ENCODE measurements at places on chromosomes 11 and 22. TPM values are rescaled to one million over a fixed set of nuclear protein-coding genes. Genes with fewer than 3 reads are reported as not detected.

DNA sequence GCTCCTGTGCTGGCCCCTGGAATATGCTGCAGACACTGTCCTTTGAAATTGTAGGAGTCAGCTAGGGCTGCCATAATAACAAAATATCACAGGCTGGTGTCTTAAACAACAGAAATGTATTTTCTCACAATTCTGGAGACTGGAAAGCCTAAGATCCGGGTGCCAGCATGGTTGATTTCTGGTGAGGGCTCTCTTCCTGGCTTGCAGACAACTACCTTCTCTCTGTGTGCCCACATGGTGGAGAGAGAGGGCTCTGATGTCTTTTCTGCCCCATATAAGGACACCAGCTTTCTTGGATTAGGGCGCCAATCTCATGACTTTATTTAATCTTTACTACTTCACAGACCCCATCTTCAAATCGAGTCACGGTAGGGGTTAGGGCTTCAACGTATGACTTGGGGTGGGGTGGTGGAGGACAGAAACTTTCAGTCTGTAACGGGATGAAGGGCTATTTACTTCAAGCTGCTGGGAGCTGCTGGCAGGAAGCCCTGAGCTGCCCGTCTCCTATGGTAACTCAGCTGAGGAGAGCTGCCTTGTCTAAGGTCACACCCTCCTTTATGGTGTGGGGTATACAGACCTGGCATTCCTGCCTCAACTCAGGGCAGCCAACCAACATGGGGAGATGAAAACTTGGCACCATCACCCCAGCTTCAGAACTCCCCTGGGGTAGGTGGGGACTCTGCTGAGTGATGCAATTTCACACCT lies 142.9 kb upstream of the ZBED5 start:
- DNase-seq: no peak

GRCh38 chr11:18804199-18804999 lies 12.8 kb upstream of the PTPN5 start:
- DNase-seq: no peak

GRCh38 chr22:31055117-31055634 lies 25.9 kb upstream of the SMTN start:
- DNase-seq: no peak

DNA sequence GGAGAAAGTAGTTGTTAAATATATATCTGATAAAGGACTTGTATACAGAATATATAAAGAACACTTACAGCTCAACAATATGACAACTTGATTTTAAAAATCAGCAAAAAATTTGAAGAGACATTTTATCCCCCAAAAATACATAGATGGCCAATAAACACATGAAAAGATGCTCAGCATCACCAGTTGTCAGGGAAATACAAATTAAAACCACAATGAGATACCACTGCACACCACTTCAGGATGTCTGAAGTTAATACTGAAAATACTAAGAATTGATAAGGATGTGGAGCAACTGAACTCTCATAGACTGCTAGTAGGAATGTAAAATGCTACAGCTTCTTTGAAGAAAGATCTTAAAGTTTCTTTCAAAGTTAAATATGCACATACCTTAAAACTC lies 49.2 kb downstream of the KREMEN1 start:
- no peak for DNase-seq

DNA sequence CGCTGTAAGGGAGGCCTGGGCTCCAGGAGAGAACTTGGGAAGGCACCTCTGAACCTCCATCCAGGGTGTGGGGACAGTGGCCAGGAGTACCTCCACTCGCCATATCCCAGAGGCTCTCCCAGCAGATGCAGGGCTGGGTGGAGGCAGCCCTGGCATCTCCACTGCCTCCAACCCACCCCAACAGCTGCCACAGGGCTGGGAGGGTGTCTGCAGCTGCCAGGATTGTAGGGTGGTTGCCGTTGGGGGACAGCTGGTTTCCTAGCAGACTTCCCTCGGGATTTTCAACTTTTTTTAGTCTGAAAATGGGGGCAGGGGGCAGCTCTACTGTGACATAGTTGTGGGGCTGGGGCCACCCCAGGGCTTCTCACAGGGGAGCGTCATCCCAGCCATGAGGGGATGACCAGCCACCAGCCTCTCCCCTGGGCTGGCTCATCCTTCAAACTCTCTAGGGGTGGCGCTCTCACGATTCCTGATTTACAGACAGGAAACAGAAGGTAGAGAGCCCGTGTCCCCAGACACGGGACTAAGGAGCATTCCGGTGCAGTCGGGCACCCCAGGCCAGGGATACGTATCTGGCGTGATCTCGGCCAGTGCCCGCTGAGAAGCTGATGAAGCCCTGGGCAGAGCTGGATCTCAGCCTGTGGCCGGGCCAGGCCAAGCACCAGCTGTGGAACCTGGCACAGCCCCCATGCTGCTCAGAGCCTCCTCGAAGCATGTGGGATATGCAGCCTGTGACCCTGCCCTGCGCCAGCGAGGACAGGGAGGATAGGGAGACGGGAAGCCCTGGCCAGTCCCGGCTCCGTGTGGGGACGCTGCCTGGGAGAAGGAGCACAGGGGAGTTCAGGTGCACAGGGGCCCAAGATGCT lies 9.9 kb downstream of the PRR5 start:
- no peak for DNase-seq

- DNase-seq: no peak
These were observed 29.9 kb downstream of the FAM181B start for GRCh38 chr11:82703796-82704195.

GRCh38 chr11:43503417-43503816 lies 144.7 kb downstream of the TTC17 start:
- DNase-seq: no peak

DNA sequence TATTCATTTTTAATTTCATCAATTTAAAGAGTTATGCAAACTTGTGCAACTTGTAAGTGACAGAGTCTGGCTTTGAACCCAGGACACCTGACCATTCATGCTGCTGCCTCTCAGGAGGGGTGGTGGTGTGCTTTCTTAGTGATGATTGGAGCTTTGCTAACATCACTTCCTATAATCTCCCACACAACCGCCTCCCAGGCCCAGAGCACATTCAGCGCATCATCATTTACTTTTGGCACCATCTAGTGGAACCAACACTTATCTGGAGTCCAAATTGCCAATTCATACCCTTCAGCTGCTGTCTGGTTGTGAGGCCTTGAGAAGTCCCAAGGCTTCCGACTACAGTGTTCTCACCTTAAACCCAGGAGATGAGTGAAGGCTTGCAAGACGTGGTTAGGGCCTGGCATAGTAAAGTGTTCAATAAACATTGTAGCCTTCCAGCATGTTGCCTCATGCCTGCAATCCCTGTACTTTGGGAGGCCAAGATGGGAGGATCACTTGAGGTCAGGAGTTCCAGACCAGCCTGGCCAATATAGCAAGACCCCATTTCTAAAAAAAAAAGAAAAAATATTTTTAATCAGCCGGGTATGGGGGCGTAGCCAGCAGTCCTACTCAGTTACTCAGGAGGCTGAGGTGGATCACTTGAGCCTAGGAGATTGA lies 1.1 kb upstream of the TTLL1 start:
- no peak for DNase-seq

DNA sequence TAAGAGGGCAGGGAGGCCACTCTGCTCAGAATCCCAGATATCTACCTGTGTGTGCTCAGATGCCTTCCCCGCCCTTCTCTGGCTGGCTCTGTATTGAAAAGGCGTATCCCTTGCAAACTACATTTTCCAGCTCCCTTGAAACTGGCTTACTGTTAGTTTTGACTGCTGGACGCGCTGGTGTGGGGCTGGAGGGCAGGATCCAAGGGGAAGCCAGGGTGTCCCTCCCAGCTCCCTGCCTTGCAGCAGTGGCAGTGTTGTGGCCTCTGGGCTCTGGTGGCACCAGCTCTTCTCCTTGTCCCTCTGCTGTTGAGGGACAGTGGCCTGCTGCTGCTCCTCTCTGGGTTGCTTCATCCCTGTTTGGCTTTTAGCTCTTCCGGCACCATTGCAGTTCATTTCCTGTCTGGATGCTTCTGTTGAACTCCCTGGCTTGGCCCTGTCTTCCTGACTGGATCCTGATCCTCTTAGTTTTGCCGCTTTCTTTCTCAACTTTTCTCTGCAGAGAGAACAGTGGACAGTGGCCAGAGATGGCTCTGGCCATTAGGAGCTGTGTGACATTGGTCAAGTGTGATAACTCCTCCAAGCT lies 107.1 kb upstream of the PARVA start:
- DNase-seq: no peak

DNA sequence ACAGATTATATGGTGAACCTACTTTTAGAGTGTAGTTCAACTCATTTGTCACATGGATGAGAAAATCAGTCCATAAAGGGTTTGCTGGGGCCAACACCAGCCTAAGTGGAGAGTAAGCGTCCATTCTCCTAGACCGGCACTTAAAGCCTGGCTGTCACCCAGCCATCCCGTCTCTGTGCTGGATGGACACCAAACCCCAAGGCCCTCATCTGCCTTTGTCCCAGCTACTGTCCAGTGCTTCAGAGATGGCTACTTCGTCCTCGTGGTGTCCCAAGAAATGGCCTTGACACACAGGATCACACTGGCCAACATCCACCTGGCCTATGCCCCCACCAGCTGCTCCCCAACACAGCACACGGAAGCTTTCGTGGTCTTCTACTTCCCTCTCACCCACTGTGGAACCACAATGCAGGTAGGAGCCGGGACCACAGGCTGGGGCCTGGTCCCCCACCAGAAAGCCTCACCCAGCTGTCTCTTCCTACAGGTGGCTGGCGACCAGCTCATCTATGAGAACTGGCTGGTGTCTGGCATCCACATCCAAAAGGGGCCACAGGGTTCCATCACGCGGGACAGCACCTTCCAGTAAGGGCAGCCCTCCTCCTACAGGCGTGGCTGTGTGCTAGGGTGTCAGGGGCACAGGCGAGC lies 3.5 kb downstream of the ZP1 start:
- DNase-seq: no peak

DNA sequence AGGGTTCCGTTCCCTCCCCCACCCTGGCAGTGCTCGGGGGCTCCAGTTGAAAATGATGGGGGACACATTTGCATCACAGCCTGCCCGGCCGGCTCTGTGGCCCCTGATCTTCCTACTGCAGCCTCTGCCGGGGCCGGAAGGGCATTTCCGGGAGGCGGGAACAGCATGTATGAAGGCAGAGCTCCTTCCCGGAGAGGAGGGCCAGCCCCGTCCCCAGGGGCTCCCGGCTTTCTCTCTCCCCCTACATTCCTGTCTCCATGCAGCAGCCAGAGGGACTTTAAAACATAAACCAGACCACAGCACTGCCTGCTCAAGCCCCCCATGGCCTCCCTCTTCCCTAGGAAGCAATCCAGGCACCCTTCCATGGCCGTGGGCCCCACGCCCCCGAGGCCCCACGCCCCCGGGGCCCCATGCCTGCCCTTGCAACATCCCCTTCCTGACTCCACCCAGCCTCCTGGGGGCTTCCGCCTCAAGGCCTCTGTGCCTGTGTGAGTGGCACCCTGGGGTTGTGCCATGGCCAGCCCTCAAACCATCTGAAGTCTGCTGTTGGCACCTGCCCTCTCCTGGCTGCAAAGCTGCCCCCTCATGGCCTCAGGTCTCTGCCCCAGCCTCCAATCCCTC lies 73.1 kb downstream of the CDKN1C start:
- no peak for DNase-seq

DNA sequence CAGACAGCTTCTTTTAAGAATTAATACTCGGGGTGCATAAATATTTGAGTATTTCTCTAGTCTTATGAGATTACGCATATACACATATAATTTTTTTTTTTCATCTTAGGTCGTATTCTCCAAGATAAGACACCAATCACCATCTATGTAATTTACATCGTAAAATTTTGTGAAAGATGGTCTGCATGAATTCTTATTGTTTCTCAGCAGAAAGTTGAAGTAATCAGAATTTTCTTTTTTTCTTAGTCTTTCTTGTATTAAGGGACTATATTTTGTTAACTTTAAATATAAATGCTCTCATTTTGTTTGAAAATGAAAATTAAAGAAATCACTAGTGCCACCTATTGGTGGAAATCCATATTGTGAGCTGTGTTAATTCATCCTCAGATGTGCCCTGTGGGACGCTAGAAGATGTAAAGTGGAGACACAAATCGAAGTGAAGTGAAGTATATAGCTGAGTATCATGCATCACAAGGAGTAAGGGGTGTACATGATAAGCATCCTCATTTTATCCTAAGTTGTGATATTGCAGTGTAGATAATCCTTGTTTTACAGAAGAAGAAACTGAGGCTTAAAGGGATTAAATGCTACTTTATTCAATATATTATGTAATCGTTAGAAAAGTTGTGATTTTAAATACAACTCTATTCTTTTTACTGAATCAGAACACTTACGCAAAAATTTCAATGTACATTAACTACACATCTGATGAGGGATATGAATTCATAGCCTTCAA lies 2084.3 kb downstream of the LRRC4C start:
- no peak for DNase-seq

GRCh38 chr11:33646168-33646567 lies 54.5 kb downstream of the C11orf91 start:
- DNase-seq: no peak

DNA sequence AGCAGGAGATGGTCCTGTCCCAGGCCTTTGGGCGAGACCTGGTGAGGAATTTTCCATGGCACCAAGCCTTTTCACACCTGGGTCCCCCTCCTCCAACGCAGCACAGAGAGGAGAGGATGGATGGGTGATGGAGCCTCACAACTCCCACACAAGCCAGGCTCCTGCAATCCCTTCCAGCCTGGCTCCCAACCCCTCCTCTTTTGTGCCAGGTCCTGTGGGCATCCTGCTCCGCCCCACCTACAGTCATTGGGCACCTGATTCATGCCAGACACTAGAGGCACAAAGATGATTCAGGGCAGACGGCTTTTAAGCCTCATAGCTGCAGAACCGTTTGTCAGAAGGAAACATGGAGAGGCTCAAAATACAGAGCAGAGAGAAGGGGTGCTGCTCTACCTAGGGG lies 16.1 kb upstream of the MYRF start:
- DNase-seq: no peak

DNA sequence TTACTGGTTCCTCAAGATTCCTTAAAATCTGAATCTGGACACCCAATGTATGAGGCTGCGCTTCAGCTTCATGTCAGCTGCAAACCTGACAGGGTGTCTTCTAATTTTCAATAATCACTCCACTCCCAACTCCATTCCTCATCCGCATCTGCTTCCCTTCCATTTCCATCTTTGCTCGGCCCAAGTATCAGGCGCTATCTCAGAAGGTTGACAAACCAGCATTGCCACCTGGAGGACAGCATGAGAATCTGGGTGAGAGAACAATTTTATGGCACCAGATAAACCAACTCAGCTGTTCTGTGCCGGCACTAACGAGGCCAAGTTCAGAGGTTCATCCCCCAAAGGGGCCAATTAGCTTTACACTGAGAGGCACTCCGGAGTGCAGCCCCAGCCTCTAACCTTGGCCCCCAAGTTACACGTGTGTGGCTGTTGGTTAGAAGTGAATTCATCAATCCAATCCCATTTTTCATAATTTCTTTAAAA lies 79.1 kb upstream of the LMO2 start:
- no peak for DNase-seq

DNA sequence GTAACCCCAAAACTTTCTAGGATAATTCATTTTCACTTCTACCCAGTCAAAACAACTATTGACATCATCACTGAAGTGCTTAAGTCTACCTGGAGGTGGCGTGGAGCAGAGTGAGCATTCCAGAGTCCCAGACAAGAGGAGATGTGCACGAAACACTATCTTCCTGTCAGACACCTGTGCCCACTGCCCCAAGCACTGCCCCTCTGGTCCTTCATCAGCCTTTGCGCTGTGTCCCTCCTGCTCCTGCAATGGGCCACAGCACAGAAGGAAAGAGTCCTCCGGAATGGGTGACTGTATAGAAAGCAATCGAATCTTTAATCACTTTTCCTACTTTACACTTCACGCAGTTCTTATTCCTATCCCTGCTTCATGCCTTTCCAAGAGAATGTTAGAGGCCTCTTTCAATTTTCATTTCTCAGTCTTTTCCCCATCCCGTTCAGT lies 512 bp upstream of the GRIA4 start:
- DNase-seq: no peak

The CYP2D6 gene
- 1.3 TPM for total RNA-seq

The OR8D1 gene
- total RNA-seq: not detected

The UBTFL1 gene
- total RNA-seq: not detected

The CALCA gene
- total RNA-seq: not detected

The PIK3C2A gene
- total RNA-seq: 41.2 TPM

Measured in activated B cell treated with CpG ODN at 0.5 μM for 24 hours (primary cell).